ENCODE measurements at places on chromosomes 16 and 17.
A peak's percentile ranks its signal among the peaks of the same experiment; 100 is the strongest.

DNA sequence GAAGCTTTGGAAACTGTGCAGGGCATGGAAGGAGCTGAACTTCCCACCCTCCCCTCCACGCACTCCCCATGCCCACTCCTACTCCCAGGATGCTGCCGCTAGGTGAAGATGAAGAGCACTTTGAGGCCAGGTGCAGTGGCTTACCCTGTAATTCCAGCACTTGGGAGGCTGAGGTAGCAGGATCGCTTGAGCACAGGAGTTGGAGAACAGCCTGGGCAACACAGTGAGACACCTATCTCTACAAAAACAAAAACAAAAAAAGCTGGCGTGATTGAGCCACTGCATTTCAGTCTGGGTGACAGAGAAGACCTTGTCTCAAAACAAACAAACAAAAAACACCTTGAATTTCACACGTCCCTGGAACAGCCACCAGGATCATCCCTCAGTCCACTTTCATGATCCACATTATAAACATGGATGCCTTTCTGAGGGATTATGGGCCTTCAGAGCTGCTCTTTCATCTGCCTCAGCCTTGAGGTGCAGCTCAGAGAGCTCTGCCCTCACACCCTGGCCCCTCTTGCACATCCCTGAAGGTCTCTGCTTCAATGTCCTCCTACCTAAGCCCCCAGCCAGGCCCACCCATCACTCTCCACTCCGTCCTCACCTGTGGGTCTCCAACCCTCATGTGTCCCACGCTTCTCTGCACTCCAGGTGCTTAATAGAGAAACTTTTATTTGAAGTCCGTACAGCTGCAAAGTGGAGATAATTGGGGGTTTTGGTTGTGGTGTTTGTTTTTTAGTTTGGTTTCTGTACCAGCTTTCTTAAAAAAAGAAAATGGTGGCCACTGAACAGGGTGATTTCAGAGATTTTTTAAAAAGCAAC lies 25.8 kb downstream of the PHB1 start:
- DNase-seq: no peak

GRCh38 chr17:33266116-33266515 lies 27.0 kb downstream of the ASIC2 start:
- DNase-seq: no peak

DNA sequence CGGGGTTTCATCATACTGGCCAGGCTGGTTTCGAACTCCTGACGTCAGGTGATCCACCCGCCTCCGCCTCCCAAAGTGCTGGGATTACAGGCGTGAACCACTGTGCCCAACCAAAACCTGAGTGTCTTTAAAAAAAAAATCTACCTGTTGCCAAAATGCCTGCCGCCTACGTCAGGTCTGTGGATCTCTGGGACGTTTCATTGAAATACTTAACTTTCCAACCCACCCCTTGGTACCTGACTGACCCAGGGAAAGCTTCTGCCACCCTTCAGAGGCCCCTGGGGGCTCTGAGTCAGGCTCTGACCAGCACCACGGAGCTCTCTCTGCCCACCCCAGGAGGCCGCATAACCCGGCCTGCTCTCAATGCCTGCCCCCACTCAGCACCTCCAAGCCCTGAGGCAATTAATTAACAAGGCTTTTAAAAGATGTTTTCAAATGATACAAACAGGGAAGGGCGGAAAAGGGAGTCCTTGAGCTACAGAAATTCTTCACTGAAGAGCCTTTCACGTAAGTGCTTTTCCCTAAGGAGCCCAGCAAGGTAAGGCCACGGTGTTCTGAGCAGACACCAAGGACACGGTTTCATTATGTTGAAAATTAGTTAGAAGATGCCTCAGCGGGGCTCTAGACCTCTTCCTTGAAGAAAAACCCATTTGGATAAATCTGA lies 29.3 kb upstream of the GSG1L start:
- DNase-seq: no peak

DNA sequence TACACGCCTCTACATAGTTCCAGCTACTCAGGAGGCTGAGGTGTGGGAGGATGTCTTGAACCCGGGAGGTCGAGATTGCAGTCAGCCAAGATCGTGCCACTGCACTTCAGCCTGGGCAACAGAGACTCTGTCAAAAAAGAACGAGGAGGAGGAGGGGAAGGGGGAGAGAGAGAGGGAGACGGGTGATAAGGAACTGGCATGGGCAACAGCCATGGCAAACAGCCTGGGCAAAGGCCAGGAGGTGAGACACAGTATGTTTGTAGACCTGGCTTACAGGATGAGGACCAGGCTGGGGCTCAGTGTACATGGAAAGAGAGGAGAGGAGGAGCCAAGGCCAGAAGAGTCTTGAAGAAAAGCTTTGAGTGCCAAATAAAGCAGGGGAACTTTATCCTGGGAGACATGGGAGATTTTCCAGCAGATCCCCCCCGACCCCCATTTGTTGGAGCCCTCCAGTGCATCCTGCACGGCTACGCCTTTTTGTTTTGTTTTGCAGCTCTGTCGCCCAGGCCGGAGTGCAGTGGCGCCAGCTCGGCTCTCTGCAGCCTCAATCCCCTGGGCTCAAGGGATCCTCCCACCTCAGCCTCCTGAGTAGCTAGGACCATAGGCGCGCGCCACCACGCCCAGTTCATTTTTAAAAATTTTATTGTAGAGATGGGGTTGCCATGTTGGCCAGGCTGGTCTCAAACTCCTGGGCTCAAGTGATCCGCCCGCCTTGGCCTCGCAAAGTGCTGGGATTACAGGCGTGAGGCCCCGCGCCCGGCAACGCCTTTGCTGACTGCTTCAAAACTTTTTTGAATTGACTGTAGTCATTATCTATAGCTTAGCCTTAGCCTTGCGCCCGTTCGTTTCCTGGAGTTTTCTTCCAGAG lies 1.3 kb upstream of the ALKBH5 start:
- DNase-seq: no peak

DNA sequence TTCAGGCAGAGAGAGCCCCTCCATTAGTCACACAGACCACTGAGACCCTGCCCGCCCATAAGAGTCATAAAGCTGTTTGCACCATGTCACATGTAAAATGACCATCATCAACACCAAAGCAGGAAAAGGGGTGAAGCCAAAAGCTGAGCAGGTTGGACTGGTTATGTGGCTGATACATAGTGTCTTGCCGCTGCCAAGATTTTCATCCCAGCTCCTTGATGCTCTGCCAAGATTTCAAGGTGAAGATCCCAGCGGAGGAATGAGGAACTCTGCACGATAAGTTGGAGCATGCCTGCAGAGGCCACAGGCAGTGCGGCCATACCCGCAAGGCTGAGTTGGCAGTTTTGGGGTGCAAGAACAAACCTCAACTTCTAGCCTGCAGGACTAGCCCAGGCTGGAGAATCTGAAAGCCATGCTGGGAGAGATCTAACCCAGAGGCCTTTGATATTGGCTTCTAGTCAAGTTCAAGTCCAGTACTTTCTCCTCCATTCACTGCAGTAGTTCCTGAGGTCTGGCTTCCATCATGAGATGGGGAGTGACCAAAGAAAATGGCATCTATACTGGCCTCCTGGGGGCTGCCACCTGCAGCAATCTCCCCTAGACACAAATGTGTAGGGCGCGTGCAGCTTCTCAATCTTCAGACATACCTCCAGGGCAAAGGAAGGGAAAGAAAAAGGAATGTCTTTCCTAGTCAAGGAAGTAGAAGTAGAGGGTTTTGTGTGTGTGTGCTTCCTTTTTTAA lies 79.7 kb upstream of the NOL11 start:
- no peak for DNase-seq

- no peak for DNase-seq
Observed at GRCh38 chr16:2208308-2208707, 2.4 kb downstream of the BRICD5 start.

GRCh38 chr17:82349287-82349701 lies 9.8 kb upstream of the TEX19 start:
- DNase-seq: peak; percentile 50

DNA sequence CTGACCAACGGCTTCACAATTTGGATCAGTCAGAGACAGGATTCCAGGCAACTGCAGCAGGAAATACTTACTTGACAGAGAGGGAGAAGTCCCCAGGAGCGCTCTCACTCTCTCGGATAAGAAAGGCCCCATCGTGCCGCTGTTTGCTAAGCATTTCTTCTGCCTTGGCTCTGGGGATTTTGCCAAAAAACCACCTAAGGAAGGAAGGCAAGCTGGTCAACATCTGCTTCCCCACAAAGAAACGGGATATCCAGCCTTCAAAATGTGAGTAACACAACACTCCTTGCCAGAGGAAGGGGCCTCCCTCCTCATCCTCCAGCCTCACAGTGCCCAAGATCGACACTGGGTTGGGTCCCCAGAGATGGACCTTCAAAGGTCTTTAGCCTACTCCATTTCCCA lies 36.6 kb upstream of the SLC25A19 start:
- peak; percentile 78 for DNase-seq

GRCh38 chr16:10916534-10916933 lies 25.7 kb downstream of the DEXI start:
- DNase-seq: no peak

GRCh38 chr17:75060434-75061054 lies 13.5 kb downstream of the KCTD2 start:
- no peak for DNase-seq

GRCh38 chr17:79781012-79781650 lies 3.2 kb downstream of the CBX2 start:
- DNase-seq: peak; percentile 62

DNA sequence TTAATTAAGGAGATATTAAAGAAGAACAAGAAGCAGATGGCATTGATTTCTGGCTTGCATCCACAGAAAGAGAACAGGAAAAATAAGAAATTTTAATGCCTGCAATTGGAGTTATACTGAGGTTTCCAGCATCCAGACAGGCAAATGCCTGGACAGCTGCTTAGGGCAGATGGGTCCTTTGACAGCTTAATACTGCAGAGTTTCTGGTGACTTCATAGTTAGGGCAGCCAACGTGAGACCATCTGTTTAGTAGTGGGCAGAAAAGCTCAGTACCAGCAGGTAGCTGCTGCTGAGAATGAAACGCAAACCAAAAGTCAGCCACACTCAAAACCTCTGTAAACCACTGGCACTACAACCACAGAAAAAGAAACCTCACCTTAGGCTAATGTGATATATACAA lies 109.8 kb downstream of the CDK5R1 start:
- DNase-seq: peak; percentile 17

DNA sequence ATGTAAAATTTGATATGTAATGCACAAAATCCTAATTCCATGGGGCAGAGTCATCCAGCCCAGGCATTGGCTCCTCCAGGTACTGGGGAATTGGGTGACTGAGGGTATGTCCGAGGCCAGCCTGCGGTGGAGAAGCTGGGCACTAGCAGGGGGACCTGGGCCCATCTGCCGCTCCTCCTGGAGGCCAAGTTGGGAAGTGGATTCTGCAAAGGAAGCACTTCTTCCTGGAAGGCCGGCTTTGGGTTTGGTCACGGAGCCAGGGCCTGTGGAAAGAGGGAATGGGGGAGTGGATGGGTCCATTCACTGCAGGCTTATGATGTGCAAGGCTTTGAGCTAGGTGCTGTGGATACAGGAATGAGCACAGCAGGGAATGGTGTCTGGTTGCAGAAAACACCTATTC lies 85.8 kb downstream of the GNAO1 start:
- DNase-seq: no peak

GRCh38 chr16:53041320-53042051 lies 11.2 kb downstream of the CHD9NB start:
- DNase-seq: no peak

GRCh38 chr17:48553190-48553547 lies 8.3 kb upstream of the HOXB2 start:
- no peak for DNase-seq

DNA sequence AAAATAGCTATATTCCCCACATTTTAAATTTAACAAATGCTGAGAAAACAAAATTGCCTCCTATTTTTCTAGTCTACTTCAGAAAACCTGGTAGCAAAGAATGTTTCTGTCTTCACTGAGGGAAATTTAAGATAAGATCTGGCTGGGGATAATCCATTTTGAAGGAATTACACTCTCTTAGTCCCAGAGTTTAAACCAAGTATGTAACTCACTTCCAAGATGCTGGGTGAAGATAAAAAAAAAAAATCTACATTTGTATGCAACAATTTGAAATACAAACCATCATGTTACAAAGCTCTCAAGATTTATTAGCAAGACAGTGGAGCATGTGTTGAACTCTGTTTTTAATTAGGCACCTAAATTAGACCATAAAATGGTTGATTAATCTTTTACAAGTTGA lies 5.7 kb downstream of the HS3ST3B1 start:
- DNase-seq: no peak

GRCh38 chr17:79612468-79613194 lies 1.8 kb upstream of the RBFOX3 start:
- peak; percentile 95 for DNase-seq

DNA sequence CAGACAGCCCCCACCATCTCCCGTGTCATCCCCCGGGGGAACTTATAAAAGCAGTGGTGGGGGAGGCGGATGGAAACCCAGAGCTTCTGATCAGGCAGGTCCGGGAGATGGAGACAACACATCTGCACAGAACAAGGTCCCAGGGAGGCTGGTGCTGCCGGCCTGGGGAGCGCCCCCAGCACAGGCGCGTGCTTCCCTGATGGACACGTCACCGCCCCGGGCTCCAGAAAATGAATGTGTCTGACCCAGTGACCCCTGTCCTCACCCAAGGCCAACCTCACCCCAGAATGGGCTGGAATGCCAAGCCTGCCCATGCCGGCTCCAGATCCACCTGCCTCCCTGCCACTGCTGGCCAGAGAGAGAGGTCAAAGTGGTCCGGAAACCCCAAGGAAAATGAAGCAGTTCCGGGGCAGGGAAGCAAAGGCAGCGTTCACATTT lies 12.5 kb downstream of the SLC7A5 start:
- DNase-seq: no peak

DNA sequence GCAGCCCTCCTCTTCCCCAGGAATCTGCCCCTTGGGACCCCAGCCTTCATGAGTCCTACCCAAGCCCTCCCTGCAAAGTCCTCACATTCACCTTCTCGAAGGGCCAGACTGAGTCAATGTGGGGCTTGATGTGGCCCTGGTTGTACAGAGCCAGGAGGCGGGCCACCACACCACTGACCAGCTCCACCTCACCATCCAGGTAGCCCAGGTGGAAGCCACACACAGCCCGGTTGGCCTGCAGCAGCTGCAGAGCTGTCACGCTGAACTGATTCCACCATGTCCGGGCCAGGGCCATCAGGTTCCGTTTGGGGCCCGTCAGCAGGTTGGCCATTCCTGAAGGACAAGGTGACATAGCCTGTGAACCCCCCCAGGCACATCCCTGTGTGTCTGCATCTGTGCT lies 6.0 kb downstream of the VAT1 start:
- DNase-seq: no peak

DNA sequence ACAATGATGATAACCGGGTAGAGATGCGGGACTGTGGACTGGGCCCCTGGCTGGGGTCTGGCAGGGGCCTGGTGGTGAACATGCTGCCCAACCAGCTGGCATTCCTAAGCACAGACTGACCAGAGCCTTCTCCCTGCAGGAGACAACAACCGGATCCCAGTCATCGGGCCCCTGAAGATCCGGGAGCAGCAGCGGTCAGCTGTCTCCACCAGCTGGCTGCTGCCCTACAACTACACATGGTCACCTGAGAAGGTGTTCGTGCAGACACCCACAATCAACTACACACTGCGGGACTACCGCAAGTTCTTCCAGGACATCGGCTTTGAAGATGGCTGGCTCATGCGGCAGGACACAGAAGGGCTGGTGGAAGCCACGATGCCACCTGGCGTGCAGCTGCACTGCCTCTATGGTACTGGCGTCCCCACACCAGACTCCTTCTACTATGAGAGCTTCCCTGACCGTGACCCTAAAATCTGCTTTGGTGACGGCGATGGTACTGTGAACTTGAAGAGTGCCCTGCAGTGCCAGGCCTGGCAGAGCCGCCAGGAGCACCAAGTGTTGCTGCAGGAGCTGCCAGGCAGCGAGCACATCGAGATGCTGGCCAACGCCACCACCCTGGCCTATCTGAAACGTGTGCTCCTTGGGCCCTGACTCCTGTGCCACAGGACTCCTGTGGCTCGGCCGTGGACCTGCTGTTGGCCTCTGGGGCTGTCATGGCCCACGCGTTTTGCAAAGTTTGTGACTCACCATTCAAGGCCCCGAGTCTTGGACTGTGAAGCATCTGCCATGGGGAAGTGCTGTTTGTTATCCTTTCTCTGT lies 5.1 kb upstream of the SLC7A6 start:
- DNase-seq: no peak
